Pulmonary artery endothelial cell (primary cell): ENCODE measurements at places on chromosomes 6 and 20. TPM values are rescaled to one million over a fixed set of nuclear protein-coding genes. Genes with fewer than 3 reads are reported as not detected.

Gene PPP1R3G
- 0.33 and 0.39 TPM in 2 replicates for total RNA-seq

Gene PPT2
- total RNA-seq = 35.1 and 69.7 TPM in 2 replicates

Gene MBOAT1
- total RNA-seq = 2.4 and 7.1 TPM in 2 replicates

Gene CAGE1
- 0.04 and 0.13 TPM in 2 replicates for total RNA-seq

Gene UBD
- total RNA-seq = 0.53 and 1.9 TPM in 2 replicates

Gene SLC22A1
- total RNA-seq = 0.07 TPM in 1 of 2 replicates, not detected in the other

Gene CCM2L
- 6.4 and 10.3 TPM in 2 replicates for total RNA-seq

Gene MYB
- total RNA-seq = 0.13 and 0.18 TPM in 2 replicates

Gene PKIB
- 0.13 TPM in 1 of 2 replicates, not detected in the other for total RNA-seq

Gene OLIG3
- not detected in 2 replicates for total RNA-seq

Gene IBTK
- total RNA-seq = 41.8 and 44.8 TPM in 2 replicates

Gene HLA-F
- total RNA-seq = 8.3 and 19.9 TPM in 2 replicates

Gene MOCS1
- 12.4 and 13.5 TPM in 2 replicates for total RNA-seq

Gene DYNLT2
- total RNA-seq = 0.73 and 0.85 TPM in 2 replicates

Gene SYNJ2
- 60.3 and 62.3 TPM in 2 replicates for total RNA-seq

Gene BPIFB6
- not detected in 2 replicates for total RNA-seq

Gene DACT2
- total RNA-seq = not detected in 2 replicates

Gene ZKSCAN8
- total RNA-seq = 11.5 and 19.0 TPM in 2 replicates

Gene CALHM6
- total RNA-seq = 0.32 and 0.40 TPM in 2 replicates

Gene KCNK16
- not detected in 2 replicates for total RNA-seq

Gene EPHA7
- 0.13 TPM in 1 of 2 replicates, not detected in the other for total RNA-seq

Gene PACRG
- not detected in 2 replicates for total RNA-seq

Gene HLA-DOA
- not detected in 2 replicates for total RNA-seq

Gene MYBL2
- total RNA-seq = 26.6 and 41.9 TPM in 2 replicates

Gene COL21A1
- total RNA-seq = 0.13 and 1.4 TPM in 2 replicates

Gene COX4I2
- total RNA-seq = not detected in 2 replicates

Gene GJA10
- not detected in 2 replicates for total RNA-seq

Gene YIPF3
- 86.2 and 90.1 TPM in 2 replicates for total RNA-seq

Gene CDC5L
- 21.1 and 28.5 TPM in 2 replicates for total RNA-seq

Gene FUT9
- total RNA-seq = under 0.01 TPM in 1 of 2 replicates, not detected in the other

Gene KCNG1
- 0.40 and 1.3 TPM in 2 replicates for total RNA-seq

Gene COL19A1
- total RNA-seq = not detected in 2 replicates

Gene EHMT2
- total RNA-seq = 46.4 and 61.8 TPM in 2 replicates

Gene KCNS1
- 0.20 and 0.21 TPM in 2 replicates for total RNA-seq

Gene SENP6
- total RNA-seq = 50.3 and 56.0 TPM in 2 replicates

Gene TMEM74B
- total RNA-seq = 0.07 TPM in 1 of 2 replicates, not detected in the other

Gene SAMD5
- 2.5 and 2.6 TPM in 2 replicates for total RNA-seq

Gene GGTLC1
- not detected in 2 replicates for total RNA-seq

Gene DLK2
- 0.13 and 0.25 TPM in 2 replicates for total RNA-seq

Gene TMEM242
- total RNA-seq = 5.7 and 7.1 TPM in 2 replicates

Gene C20orf173
- not detected in 2 replicates for total RNA-seq

Gene ARFGEF3
- 7.1 and 8.2 TPM in 2 replicates for total RNA-seq

Gene NOL7
- 67.4 and 86.3 TPM in 2 replicates for total RNA-seq

Gene RUNX2
- not detected in 2 replicates for total RNA-seq

Gene CGAS
- total RNA-seq = 4.8 and 9.6 TPM in 2 replicates

Gene SLC22A2
- not detected in 2 replicates for total RNA-seq
